ENCODE measurements at places on chromosomes 4 and X.

DNA sequence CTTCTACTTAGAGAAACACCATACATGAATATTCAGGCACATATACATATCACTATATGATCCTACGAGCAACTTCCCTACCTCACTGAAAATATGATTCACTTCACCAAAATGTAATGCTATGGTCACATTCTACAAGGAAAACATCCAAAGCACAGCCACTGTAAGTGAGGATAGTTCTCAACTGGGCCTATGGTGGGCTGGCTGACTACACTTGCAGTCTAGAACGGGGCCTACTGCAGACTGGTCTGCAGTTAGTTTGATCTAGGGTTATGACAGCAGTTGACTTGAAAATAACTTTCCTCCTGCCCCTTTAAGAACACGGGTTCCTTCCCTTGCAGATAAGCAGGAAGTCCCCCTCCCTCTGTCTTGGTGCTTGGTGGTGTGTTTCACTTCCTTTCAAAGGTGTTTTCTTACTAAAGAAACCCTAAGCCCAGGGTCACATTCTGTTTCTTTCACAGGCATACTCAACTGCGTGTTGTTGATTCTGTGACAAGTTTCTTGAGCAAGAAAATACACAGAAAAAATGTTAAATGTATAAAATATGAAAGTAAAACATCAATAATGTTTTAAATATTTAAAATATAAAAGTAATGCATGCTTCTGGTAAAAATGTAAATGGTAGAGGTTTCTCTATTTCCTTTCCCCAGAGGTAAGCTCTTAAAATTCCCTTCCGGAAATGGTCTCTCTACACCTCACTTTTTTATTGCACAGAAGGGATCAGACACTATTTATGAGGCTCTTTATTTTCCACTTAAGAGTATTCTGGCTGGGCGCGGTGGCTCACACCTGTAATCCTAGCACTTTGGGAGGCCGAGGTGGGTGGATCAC is 18.0 kb upstream of the TMSB4X start:
- DNase-seq, result peak; percentile 74

DNA sequence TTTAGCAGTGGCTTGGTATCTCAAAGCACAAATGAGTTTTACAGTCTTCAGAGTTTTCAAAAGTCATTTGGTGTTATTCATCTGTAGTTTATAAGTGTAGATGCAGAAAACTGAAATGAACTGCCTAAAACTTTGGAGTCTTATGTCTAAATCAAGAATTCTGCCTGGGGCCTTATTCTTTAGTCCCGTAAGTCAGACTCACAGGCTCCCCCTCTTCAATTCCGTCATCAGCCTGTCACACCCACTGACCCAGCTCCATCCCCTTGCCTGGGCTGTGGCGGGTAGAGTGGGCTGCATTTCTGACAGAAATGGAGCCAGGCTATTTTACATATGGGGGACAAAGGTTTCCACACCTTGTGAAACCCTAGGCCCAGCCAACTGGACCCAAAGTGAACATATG is 44.3 kb downstream of the TSPAN5 start:
- DNase-seq, result no peak

- no peak for DNase-seq
Measured at GRCh38 chr4:168386002-168386401, 67.5 kb upstream of the DDX60 start.

DNA sequence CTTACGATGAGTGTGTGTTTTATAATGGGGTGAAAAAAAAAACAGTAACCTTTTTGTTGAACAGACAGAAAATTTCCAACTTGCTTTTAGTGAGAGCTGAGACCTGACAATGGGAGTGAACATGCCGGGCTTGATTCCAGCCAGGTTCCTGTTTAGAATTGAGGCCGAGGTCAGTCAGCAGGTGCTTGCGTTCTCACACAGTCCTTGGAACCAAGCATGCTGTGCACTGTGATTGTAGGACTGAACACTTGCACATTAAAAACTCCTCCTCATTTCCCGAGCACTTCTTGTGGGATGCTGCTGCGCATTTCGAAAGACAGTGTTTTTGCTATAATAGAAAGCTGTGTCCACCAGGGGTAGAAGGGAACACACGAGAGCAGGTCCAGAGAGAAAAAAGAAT is 51.8 kb downstream of the TMEM131L start:
- DNase-seq, result no peak

DNA sequence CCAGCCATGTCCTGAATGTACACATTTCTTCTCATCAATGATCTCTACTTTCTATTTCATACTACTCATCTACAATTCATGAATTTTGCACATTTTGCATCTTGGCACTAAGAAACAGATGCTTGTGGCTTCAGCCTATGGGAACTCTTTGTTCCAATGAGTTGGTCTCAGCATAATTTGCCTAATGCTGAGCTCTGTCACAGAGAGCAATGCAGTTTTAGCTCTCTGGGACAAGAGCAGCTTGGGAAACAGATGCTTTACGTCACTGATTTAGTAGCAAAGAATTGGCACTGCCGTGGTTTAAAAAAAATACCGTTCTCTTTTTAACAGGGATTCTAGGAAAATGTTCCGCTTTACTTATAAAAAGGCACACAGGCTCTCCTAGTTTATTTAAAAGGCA is 162.4 kb downstream of the WDFY3 start:
- DNase-seq, result no peak

DNA sequence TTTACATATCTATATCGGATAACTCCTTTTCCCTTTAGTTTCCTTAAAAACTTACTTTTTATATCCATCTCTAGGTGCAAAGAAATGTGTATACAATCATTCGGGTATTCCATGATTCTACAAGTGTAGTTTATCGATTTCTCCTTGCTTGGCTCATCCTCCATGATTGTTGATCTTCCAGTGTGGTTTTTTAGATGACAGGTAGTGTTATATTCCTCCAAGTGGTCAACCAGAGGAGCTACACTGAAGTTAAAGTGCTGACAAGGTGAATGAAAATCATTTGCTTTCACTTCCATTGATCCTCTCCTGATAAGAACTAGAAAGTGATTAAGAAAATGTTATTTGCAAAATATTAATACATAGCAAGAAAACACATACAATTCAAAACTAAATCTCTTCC is 38.5 kb downstream of the TMEM156 start:
- no peak for DNase-seq

DNA sequence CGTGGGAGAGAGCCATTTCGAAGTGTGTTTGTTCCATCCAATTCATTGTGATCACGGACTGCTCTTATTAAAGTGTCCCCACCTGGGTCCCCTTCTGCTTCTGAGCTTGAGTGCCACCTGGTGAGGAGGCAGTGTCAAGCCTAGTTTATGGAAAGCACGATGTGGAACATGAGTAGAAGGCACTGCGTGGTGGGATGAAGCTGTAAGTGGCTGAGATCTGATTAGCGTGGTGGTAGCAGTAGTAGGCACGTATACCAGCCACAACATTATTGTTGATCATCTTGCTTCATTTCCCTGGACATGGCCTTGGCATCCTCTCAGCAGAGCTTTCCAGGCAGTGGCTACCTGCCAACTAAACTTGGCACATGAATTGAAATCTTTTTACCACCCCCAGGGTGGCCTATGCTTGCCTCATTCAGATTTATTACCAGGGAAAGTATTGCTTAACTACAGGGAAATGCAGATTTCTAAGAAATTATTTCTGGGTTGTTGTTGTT is 46.4 kb downstream of the GPAT3 start:
- no peak for DNase-seq

- no peak for DNase-seq
Measured at GRCh38 chr4:6282314-6282771, 12.7 kb downstream of the WFS1 start.

- DNase-seq, result no peak
Measured at GRCh38 chrX:130696542-130696941, 206.5 kb downstream of the ENOX2 start.

GRCh38 chr4:36165631-36166005 is 78.7 kb downstream of the ARAP2 start:
- no peak for DNase-seq

- no peak for DNase-seq
Measured at GRCh38 chr4:16969696-16970135, 71.3 kb upstream of the LDB2 start.

DNA sequence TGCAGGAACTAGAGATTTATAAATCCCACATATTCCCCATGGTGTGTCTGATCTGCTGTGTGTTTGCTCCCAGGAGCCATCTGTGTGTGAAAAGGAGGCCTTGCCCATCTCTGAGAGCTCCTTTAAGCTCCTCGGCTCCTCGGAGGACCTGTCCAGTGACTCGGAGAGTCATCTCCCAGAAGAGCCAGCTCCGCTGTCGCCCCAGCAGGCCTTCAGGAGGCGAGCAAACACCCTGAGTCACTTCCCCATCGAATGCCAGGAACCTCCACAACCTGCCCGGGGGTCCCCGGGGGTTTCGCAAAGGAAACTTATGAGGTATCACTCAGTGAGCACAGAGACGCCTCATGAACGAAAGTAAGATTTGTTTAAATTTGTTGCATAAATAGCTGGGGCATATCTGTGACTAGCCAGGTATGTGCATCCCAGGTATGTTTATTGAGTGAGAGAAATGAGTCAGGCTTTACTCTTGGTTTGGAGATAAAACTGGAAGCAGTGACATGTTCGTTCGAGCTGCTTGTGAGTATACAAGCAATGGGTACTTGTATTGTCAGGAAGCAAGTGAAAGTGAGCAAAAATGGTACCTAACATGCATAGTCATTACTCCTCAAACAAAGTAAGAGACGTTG is 89.5 kb downstream of the PTTG2 start:
- no peak for DNase-seq

- peak; percentile 97 for DNase-seq
Measured at GRCh38 chr4:1346781-1347409, at the start of gene UVSSA. UVSSA (plus strand) TSS chr4:1347208; CDS start chr4:1348092, 884 bp downstream.

DNA sequence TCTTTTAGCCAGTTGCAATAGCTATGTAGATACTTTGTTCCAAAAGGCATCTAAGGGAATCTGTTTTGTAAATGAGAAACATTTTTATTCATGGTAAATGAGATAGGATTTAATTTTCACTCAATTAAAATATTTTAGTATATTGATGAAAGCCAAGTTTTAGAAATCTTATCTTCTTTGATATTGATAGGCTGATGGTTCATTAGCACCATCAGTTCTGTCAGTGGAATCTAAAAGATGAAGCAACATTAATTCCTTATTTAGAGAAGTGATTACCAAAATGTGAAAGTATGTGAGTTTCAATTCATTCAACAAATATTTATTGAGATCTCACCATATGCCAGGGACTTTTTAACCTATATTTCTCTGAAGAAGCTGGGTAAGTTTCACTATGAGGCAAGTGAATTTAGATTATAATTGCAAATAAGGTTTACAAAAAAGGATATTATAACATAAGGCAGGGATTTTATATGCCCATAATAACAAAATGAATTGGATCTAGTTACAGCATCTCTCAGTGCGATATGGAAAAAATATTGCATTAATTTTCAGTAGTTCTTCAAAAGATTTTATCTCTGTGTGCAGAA is 79.3 kb downstream of the GABRB1 start:
- DNase-seq, result no peak

GRCh38 chrX:1535241-1536041 is 1.5 kb downstream of the P2RY8 start:
- DNase-seq, result peak; percentile 44

- DNase-seq, result no peak
Measured at GRCh38 chr4:151781026-151781425, 20.2 kb upstream of the GATB start.

DNA sequence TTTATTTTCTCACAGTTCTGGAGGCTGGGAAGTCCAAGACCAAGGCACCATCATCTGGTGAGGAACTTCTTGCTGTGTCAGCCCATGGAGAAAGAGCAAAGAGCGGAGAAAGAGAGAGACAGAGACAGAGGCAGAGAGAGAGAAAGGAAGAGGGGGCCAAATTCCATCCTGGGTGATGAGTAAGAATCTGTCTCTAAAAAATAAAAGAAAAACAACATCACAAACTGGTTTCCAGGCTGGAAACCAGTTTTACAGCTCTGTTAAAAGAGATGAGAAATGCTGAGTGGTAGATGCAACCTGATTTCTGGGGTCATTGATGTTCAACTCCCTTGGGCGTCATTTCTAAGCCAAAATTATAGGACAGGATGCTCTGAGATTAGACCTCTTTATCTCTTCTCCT is 72.9 kb downstream of the SHOX start:
- no peak for DNase-seq

DNA sequence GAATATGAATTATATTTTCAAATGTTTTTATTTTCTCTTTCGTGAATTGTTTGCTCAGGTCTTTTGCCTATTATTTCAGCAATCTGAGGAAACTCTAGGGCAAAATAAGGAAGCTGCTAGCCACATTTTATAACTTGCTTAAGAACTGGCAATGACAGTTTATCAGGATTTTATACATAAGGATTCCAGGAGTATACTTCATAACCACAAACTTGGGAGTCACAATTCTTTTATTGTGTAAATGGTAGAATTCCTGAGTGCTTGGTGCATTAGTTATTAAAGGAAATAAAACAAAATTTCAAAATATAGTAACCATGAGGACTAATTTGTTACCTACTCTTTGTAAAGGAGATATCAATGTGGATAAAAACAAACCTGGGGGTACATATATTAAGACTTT is 54.4 kb downstream of the PALLD start:
- DNase-seq, result no peak

- no peak for DNase-seq
Measured at GRCh38 chrX:15694941-15695451, 30.4 kb upstream of the CLTRN start.

GRCh38 chr4:184401397-184402171 is 72.8 kb downstream of the IRF2 start:
- DNase-seq, result no peak

GRCh38 chr4:76484654-76485053 is 49.6 kb downstream of the SHROOM3 start:
- DNase-seq, result no peak

DNA sequence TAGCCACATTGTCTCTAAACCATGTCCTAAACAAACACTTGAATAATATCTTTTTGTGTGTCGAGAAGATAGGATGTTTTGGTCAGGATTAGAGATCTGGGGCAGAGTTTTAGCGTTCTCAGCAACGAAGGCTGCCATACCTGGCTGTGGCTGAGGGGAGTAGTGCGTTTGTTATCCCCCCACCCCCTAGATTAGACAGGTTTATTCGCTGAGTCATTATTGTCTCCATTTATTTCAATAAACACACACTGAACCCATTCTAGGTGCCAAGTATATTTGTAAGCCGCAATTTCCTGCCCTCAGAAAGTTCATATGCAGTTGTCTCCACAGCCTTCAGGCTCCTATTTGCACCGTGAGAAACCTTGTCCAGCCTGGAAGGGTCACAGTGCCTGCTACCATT is 1684.8 kb upstream of the TENM3 start:
- no peak for DNase-seq

DNA sequence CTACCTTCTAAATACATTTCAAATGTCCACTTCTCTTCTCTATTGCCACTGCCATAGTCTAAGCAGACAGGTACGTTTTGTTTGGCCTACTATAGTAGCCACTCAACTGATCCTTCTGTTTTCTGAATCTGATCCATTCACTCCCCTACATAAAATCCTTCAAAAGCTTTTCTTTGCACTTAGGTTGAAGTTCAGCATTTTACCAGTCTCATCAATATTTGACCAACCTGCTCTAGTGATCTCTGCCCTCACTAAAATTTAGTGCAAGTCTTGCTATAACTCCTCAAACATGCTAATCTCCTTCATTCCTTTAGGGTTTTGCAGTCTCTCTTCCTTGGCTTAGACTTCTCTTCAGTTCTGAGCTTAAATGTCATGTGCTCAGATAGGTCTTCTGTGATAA is 33.4 kb downstream of the EGF start:
- DNase-seq, result no peak
